ENCODE measurements at places on chromosomes 3 and 15.

DNA sequence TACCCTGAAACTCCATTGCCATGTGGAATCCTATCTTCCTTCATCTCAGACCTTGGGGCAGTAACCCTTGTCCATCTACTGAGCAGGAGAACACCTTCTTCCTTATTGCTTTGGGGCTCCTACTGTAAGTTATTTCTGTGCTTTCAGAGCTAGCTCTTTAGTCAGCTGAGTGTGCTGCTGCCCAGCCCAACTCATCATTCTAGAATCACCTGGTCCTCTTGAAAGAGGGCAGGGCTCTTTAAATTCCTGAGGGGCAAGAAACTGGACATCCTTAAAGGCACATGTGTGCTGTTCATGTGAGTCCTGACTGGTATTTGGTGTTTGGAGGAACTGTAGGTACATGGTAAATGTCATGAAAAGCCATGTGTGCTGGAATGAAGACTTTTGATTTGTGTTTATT, 140.9 kb downstream of the ARNT2 start:
- no peak for DNase-seq

- DNase-seq: no peak
Observed at GRCh38 chr15:58306591-58307312, 125.0 kb upstream of the LIPC start.

DNA sequence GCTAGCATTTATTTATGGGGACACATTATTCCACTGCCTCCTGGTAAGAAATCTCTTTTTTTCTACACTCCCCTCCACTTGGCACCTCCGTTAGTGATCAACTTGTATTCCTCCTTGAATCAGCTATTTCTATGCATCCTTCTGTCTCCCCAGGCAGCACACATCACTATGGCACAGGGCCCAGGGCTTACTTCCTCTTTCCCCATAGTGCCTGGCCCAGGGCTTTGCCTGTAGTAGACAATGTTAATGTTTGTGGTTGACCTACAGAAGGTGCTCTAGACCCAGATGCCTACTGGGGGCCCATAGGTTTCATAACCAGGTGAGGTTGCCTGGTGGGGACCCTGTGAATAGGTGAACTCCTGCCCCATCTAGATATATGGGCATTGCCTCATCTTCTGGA, 44.9 kb downstream of the EPHB1 start:
- no peak for DNase-seq

DNA sequence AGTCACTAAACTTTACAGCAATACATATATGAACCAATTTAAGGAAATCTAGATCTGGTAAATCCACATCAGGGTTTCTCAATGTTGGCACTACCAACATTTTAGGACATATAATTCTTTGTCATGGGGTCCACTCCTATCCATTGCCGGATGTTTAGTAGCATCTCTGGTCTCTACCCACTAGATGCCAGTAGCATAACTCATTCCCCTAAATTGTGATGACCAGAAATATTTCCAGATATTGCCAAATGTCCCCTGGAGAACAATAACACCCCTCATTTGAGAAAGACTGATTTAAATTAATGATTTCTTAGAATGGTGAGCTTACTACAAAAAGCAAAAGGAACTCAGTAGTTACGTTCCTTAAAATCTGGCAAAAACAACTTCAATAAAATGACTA, 23.1 kb upstream of the ANKRD28 start:
- DNase-seq: no peak

DNA sequence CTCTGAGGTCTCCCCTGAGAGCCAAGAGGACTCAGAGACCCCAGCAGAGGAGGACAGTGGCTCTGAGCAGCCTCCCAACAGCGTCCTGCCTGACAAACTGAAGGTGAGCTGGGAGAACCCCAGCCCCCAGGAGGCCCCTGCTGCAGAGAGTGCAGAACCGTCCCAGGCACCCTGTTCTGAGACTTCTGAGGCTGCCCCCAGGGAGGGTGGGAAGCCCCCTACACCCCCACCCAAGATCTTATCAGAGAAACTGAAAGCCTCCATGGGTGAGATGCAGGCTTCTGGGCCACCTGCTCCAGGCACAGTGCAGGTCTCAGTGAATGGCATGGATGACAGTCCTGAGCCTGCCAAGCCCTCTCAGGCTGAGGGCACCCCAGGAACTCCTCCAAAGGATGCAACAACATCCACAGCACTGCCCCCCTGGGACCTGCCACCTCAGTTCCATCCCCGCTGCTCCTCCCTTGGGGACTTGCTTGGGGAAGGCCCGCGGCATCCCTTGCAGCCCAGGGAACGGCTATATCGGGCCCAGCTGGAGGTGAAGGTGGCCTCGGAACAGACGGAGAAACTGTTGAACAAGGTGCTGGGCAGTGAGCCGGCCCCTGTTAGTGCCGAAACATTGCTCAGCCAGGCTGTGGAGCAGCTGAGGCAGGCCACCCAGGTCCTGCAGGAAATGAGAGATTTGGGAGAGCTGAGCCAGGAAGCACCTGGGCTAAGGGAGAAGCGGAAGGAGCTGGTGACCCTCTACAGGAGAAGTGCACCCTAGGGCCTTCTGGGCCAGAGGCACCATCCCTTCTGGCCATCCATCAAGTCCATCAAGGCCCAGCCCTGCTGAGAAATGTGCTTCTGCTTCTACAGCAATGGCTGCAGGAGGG, 23.6 kb downstream of the PLEKHO2 start:
- no peak for DNase-seq

Measured in activated CD4-positive, alpha-beta T cell treated with anti-CD3 and anti-CD28 coated beads for 1 hour (primary cell).